Fibroblast of skin of left quadriceps (primary cell): ENCODE measurements at places on chromosomes 4 and X.

GRCh38 chrX:143081231-143081630 lies 55.5 kb downstream of the SPANXN4 start:
- DNase-seq = no peak

DNA sequence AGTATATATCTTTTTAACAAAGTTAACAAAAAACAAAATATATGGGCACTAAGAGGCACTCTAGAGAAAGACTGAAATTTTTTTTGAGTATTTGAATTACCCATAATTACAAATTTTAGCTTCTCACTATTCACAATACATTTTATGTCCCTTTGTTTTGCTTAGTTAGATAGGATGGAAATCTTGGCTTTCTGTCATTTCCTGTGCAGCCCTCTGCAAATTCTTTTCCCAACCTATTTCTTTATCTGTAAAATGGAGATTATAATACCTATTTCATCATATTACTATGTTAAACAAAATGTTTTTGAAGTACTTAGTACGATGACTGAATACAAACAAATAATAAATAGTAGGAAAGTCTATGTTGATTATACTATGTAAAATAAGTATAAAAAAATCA lies 710.0 kb downstream of the CCSER1 start:
- DNase-seq = no peak

GRCh38 chr4:157389741-157390140 lies 169.2 kb downstream of the GRIA2 start:
- DNase-seq = no peak

- DNase-seq = no peak
These were observed 325.7 kb downstream of the PCDH7 start for GRCh38 chr4:31045724-31046318.

DNA sequence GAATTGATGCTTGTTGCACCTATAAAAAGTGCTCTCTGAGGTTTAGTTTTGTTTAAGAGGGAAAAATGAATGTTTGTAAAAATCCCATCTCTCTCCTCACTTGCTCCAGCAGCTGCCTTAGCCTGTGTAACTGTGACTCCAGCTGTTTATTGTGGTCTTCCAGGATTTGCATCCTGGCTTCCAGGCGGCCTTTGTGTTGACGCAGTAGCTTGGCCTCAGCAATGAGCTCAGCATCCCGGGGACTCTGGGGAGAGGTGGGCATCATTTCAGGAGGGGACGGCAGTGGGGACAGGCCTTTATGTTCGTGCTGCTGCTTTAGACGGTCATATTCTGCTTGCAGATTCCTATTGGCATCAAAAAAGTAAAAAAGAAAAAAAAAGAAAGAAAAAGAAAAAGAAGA lies 75.3 kb upstream of the FTHL17 start:
- no peak for DNase-seq

DNA sequence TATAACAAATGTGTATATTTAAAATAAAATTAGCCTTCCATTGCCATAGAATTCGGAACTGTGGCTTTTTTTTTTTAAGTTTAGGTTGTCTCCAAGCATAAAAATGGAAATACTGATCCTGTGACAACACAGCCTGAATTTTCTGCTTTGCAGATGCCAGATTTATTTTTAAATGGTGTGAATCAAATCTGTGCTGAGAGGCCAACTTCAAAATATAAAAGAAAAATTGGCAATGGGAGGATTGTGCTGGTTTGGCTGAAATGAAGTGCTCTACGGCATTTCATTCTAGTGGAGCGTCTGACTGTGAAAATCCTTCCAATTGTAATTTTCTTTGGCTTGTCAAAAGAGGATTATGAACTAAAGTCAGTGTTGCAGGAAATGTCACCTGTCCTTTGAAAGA lies 580.3 kb upstream of the ZFP42 start:
- no peak for DNase-seq

GRCh38 chr4:87716371-87717265 lies 66.5 kb downstream of the DMP1 start:
- no peak for DNase-seq

GRCh38 chr4:123889507-123889906 lies 492.9 kb downstream of the SPRY1 start:
- no peak for DNase-seq

DNA sequence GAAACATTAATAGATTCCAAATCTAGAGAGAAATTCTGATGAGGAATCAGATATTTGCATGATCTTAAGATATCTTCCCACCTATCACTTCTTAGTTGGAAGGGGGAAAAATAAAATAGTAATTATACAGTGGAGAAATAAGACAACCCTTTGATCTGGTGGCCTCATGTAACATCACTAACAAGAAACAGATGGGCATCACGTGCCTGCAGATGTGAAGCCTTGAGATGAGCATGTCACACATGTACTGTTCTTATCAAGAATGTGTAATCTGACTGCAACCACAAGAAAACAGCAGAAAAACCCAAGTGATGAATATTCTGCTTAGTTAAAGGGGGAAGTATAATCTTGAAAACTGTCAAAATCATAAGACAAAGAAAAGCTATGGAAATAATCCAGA lies 31.4 kb upstream of the NKX6-1 start:
- no peak for DNase-seq

GRCh38 chr4:160414496-160414895 lies 1311.6 kb downstream of the RAPGEF2 start:
- DNase-seq = no peak

- no peak for DNase-seq
These were observed 212.0 kb downstream of the COMMD8 start for GRCh38 chr4:47251348-47252135.

DNA sequence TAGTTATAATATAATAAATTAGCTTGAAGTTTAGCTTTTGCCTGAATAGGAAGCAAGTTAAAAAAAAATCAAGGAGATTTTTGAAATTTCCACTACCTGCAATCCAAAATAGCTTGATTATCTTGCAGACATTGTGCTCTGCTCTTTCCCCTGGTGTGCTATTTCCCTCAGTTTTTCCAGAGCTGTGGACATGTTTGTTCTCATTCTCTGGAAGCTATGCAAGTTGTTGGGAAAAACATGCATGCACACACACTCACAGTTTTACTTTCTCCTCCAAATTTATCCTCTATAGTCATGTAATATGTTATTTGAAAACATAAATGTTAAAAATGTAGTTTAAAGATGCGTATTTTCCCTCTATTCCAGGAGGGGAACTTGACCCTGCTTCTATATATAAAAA lies 225.8 kb upstream of the ARSJ start:
- no peak for DNase-seq

DNA sequence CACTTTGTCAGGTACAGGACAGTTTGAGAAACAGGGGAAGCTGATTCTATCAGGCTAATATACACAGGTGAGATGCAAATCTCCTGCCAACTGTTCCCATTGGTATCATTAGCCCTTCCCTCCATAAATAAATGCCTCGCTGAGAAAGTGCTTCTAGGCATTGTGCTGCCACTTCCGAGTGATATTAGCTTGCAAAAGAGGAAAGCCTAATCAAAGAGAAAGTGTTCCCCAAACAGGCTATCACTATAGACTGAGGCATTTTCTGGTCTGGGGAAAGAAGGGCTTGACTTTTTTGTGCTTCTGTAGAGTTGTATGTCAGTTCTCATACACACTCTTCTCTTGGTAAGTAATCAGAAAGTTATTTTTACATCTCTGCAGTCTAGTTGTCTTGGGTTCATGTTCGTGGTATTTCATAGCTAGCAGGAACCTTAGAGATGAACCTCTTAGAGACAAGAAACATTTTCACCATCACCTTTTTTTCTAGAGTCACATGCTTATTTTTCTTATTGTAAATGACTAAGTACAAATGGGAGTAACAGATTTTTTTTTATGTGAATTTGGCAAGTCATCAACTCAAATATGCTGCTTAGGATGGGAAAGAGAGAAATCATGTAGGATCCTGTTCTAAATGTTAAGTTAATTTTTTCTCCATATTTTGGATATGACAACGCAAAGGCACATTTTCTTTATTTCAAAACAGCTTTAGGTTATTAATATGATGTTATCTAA lies 1009.8 kb downstream of the ADGRL3 start:
- DNase-seq = no peak

DNA sequence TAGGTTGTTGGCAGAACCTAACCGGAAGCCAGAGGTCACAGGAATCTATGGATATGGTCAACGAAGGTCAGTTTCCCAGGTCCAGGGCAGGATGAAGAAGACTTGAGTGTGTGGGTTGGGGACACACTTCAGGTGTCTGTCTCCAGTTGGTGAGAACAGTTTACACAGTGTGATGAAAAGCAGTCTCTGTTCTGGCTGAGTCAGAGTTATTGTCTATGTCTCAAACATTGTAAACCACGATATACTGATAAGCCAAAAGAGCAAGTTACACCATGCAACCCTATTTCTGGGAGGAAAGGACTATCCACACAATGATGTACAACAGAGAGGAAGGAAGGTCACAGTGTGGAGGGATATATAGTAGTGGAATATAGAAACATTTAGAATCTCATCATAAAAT lies 187.1 kb upstream of the C1QTNF7 start:
- peak; percentile 6 for DNase-seq

- no peak for DNase-seq
These were observed 47.4 kb upstream of the KDR start for GRCh38 chr4:55172694-55173287.

- DNase-seq = peak; percentile 35
These were observed 93.2 kb upstream of the FAM47B start for GRCh38 chrX:34849371-34849770.

- no peak for DNase-seq
These were observed 199.5 kb upstream of the UGT8 start for GRCh38 chr4:114399105-114399504.

DNA sequence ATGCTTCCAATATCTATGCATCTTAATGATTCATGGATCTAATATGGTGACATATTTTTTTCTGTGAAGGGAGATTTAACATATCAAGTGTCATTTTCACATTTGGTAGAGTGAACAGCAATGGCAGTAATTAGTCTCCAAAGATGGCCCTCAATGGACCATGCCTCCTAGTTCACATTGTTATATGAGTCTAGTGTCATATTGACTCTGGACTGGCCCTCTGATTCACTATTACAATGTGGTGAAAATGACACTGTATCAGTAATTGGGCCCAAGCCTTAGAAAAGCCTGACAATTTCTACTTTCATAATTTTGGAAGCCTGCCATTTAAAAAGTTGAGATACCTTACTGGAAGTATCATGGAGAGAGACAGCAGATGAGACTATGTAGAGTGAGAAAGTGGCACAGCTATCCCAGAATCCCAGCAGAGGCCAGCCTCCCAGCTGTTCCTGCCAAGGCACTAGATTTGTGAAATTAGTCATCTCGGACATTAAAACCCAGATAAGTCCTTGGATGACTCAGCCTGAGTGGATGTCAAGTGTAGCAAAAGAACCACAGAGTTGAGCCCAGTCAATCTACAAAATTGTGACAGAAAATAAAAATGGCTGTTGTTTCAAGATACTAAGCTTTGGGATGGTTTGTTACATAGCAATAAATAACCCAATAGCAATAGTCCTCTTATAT lies 68.4 kb downstream of the ARHGEF38 start:
- no peak for DNase-seq

GRCh38 chr4:680928-681645 lies 6.7 kb downstream of the MYL5 start:
- no peak for DNase-seq

- peak; percentile 57 for DNase-seq
These were observed 46.1 kb upstream of the NAP1L5 start for GRCh38 chr4:88743696-88744095.

DNA sequence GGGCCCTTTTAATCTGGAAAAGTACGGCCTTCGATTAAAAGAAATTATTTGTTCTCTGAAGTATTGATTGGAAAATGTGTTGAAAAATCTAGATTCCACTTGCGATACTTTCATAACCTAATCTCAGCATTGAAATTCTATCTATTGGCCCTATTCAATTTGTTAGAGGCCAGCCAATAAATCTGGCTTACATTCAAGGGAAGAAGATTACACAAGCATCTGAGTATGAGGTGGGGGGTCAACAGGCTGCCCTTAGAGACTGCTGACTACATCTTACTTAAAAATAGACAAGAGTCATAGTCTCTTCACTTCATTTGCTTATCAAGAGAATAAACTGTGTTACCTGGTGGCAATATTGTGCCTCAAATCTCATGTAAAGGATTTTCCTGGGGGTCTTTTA lies 248.0 kb upstream of the KCNIP4 start:
- no peak for DNase-seq

- no peak for DNase-seq
These were observed 328.5 kb upstream of the GALNTL6 start for GRCh38 chr4:171484681-171485080.

DNA sequence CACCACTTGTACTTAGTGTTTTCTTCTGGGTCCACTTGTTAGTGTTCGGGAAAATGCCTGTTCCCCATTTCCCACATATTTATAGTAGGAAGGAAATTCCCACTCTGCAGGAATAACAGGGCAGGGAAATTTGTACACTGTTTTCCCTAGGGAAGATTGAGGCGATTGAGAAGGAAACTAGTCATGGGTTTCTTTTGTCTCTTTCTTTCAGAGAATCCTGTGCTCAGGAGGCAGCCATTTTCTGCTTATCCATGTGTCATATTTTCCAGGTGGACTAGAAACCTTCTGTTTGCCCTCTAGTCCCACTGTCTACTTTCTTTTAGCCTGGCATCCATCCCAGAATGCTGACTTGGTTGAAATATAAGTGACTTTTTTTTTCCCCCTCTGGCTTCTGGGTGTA lies 299.1 kb upstream of the ANKRD50 start:
- DNase-seq = no peak

- no peak for DNase-seq
These were observed 1086.7 kb downstream of the STIM2 start for GRCh38 chr4:27947302-27947701.

- DNase-seq = no peak
These were observed 77.5 kb downstream of the TMEM156 start for GRCh38 chr4:38954727-38955126.

DNA sequence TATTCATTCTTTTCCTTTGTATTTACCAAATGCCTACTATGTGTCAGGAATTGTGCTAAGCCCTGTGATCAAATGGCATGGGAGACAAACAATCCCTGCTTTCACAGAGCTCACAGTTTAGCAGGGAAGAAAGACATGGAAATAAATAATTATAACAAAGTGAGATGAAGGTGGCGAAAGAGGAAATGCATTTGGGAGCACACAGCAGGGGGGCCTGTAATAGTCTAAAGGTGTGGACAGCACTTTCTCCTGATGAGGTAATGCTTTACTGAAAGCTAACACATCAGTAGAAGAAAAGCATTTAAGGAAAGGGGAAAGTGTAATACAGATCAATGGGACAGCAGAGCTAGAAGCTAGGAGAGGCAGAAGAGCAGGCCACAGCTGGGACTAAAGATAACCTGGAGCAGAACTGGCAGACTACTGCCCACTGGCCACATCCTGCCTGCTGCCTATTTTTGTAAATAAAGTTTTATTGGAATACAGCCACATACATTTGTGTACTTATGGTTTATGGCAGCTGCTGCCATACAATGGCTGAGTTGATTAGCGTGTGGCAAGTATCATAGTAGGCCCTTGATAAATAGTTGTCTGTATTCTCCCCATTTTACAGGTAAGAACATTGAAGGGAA lies 67.1 kb upstream of the TAPT1 start:
- no peak for DNase-seq

GRCh38 chrX:103396186-103396585 lies 19.8 kb downstream of the BEX3 start:
- no peak for DNase-seq

- DNase-seq = no peak
These were observed 44.4 kb downstream of the PCGF3 start for GRCh38 chr4:749698-750666.

- DNase-seq = no peak
These were observed 33.9 kb downstream of the FBXW7 start for GRCh38 chr4:152501846-152502536.
